ENCODE measurements at places on chromosomes 1 and 21.

DNA sequence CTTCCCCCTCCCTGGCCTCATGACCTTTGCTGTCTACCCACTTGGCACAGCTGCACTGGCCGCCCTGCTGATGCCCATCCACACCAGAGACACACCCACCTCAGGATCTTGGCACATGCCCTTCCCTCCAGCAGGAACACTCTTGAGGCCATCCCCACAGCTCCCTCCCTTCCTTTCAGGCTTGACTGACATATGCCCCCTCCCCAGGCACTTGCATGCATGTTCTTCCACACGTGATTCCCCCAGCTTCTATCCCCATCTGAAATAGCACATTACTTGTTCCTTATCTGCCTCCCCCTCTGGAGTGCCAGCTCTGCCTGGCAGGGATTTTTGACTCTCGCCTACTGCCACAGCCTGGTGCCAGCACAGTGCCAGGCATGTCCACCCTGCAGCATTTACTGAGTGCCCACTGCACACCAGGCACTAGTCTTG is 98.5 kb upstream of the SLC25A33 start:
- peak; percentile 23 for DNase-seq

DNA sequence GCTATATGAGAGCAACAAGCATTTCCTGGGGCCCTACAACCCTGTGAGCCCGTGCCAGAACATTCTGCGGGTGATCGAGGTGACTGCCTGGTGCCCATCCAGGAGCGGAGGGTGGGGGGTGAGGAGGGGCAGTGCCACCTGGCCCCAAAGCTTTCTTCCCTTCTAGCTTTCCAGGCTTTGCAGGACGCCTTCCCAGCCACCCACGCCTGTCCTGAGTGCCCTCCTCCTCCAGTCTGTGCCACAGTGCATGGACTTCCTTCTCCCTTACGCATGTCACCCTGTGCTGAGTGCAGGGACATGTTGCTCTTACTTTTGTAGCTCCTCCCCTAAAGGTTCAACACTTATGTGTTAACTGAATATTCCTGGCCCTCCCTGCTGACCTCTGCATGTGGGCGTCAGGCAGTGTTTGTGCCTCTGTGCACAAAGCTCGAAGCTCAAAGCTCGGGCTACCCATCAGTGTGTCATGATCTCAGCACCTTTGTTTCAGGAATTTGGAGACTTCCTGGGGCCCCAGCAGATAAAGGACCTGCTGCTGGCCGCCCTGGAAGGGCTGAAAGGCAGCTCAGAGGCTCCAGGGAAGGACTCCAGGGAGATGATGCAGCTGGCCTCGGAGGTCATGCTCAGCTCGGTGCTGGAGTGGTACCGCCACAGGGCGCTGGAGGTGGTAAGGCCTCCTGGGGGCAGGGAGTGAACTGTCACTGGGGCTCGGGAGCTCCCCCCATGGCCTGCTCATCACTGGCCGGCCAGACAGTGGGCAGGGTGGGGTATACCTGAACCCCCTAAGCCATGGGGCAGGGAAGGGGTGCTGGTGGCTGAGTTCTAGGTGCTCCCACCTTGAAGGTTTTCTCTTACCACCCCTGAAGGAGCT is 36.7 kb upstream of the TTC4 start:
- DNase-seq, result no peak

- DNase-seq, result no peak
Measured at GRCh38 chr1:201706109-201706508, 122.8 kb upstream of the IPO9 start.

GRCh38 chr1:20578721-20579395 is 10.0 kb upstream of the CDA start:
- DNase-seq, result no peak

DNA sequence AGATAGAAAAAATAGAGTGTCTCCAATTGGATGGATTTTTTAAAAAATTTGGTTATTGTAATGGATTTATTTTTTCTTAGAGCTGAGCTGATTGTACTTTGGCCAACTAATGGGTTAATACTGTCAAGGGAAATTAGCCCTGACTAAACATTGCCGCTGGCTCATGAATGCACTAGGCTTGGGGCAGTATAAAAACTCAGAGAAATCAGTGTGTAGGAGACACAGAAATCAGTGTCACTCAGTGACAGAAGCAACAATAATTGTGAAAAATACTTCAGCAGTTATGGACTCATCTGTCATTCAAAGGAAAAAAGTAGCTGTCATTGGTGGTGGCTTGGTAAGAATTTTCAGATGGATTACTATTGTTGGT is at the start of gene KMO:
TSS of gene KMO (plus strand) at position 217 of the 370 bp plus-strand sequence. CDS start at position 284, 67 bp downstream.
- DNase-seq, result no peak

- DNase-seq, result no peak
Measured at GRCh38 chr1:111630567-111630966, 11.0 kb downstream of the RAP1A start.

DNA sequence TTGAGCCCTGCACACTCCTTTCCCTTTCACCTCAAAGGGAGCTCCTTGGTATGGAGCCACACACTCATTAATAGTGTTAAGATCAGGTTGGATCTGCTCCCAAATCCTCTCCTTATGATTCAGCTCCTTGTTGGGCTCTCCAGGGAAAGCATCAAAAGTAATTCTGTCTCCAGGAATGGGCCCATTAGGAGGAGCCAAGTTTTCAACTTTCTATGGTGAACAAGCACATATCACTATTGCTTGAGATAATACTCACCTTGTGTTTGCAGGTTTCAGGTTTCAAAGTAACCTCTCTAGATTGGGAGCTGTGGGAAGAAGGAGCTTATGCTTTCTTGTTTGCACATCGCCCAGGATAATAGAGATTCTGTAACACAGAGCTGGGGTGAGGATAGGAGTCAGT is 164.8 kb downstream of the TNFSF18 start:
- no peak for DNase-seq

GRCh38 chr1:66275601-66276023 is 258.3 kb upstream of the SGIP1 start:
- DNase-seq, result peak; percentile 28

DNA sequence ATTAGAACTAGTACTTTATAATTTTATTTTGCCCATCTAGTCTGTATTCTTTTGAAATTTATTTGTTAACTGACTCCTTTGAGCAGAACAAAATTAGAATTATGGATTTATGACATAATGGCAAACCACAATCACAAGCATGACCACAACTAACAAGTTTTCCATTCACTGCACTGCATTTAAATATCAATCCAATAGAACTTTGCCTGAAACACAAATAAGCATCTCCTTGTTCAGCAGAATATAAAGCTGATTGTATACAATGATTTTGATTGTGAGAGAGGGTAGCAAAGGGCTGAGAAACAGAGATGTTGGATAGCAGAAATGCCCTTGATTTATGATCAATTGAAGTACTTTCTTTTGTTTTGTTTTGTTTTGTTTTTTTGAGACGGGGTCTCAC is 495.5 kb upstream of the RGS18 start:
- DNase-seq, result no peak

DNA sequence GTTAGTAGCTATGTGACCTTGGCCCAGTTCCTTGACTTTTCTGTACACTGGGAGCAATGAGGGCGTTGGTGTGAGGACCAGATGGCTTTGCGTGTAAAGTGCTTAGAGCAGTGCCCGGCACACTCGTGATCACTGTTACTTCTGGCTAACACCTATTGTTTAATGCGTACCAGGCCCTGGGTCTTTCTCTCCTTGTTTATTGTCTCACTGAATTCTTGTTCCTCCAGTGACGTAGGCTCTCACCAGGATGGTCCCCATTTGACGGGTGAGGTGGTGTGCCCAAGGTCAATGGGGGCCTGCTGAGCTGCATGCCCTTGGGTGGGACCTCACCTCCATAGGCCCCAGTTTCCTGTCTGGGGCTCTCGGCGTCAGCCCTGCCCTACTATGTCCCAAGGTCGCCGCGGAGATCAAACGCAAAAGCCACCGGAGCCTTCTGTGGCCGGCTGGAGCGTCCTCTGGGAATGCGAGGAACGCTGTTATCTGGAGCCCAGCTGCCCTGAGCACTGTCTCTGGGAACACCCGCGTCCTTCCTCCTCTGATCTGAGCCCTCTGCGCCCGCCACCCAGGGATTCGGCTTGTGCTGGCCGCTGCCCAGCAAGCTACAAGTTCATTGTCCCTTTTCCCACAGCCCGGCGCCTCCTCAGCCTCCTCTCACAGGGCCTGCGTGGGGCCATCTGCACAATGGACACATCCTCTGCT is 28.9 kb downstream of the ALPL start:
- DNase-seq, result no peak

GRCh38 chr1:88472298-88472697 is 211.8 kb upstream of the PKN2 start:
- DNase-seq, result no peak

GRCh38 chr1:62685431-62685859 is 2.7 kb downstream of the DOCK7 start:
- no peak for DNase-seq

DNA sequence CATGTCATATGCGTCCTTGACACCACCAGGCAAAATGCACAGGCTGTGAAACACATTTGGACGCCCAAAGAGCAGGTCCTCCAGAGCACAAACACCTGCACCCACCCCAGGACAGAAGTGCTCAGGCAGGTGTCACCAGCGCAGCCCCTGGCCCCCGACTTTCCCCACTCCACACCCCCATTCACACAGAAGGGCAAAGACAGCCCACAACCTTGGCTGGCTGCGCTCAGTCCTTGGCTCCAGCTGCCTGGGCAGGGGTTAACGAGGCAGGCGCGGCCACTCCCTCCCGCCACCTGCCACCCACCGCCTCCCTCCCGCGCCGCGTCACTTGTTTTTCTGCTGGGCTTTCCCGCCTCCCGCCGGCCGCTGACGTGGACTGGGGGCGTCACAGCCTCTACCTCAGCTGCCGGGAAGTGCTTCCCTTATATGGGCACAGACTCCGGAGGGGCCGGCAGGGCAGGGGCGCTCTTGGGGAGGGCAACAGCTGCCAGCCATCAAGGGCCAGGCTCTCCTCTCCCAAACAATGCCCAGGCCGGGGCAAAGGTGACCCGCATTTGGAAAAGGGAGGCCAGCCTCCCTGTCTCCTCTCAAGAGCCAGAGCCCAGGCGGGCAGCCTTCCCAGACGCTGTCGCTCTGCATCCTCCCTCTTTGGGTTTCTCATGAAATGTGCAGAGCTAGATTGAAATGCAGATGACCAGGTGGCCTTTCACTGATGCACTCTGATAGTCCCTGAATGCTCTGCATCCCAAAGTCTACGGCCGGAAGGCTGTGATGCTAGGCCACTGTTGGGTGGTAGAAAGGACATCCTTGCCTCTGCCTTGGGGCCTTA is 14.8 kb upstream of the BTG2 start:
- peak; percentile 55 for DNase-seq

DNA sequence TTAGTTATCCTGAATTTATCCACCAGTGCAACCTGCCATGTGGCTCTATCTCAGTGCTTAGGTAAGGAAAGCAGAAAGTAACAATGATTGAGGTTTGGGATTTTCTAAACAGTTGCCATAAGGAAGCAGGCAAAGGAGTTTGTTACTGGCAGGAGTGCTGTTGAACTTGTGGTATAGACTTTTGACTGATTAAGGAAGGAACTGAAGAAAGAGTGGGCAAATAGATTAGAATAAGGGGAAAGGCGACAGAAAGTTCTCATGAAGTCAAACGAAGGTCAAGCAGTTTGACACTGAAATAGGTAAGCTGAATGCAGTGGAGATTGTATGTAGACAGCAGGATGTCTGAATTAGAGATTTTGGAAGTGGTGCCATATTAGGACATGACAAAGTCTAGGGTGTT is 24.2 kb upstream of the CR2 start:
- DNase-seq, result no peak

GRCh38 chr1:232296461-232296860 is 333.5 kb downstream of the SIPA1L2 start:
- no peak for DNase-seq

- DNase-seq, result no peak
Measured at GRCh38 chr1:52613636-52614373, 11.6 kb downstream of the GPX7 start.

- DNase-seq, result no peak
Measured at GRCh38 chr1:172375211-172375631, 45.3 kb upstream of the C1orf105 start.
